ENCODE measurements at places on chromosomes 7 and 10.

GRCh38 chr7:120160166-120160565, 112.8 kb upstream of the KCND2 start:
- DNase-seq: no peak

GRCh38 chr10:34175121-34175520, 640.0 kb downstream of the PARD3 start:
- DNase-seq: no peak

- no peak for DNase-seq
Observed at GRCh38 chr10:129440247-129440646, 26.8 kb upstream of the MGMT start.

DNA sequence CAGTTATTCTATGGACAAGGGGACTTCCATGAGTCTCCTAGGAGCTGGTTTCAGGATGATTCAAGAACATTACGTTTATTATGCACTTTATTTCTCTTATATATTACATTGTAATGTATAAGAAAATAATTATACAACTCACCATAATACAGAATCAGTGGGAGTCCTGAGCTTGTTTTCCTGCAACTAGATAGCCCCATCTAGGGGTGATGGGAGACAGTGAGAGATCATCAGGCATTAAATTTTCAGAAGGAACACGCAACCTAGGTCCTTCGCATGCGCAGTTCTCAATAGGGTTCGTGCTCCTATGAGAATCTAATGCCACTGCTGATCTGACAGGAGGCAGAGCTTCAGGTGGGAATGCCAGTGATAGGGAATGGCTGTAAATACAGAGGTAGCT, 137.9 kb downstream of the ANKRD30A start:
- no peak for DNase-seq

GRCh38 chr7:45021604-45022296, 21.7 kb downstream of the CCM2 start:
- no peak for DNase-seq

DNA sequence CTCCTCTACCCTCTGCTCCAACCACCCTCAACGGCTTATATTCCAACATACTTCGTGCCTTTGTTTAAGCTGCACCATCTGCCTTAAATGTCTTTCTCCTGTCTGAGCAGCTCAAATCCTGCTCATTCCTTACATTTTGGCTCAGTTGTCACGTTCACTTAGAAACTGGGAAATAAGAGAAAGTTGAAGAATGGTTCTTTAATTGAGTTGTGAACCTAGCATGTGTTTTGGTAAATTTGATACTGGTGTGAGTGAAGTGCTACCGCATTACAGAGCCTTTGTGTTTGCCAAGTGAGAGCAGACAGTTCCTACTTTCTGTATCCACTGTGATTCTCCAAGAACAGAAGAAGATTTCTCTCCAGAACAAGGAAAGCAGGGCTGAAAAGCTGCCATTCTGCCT, 54.3 kb downstream of the EPDR1 start:
- no peak for DNase-seq

DNA sequence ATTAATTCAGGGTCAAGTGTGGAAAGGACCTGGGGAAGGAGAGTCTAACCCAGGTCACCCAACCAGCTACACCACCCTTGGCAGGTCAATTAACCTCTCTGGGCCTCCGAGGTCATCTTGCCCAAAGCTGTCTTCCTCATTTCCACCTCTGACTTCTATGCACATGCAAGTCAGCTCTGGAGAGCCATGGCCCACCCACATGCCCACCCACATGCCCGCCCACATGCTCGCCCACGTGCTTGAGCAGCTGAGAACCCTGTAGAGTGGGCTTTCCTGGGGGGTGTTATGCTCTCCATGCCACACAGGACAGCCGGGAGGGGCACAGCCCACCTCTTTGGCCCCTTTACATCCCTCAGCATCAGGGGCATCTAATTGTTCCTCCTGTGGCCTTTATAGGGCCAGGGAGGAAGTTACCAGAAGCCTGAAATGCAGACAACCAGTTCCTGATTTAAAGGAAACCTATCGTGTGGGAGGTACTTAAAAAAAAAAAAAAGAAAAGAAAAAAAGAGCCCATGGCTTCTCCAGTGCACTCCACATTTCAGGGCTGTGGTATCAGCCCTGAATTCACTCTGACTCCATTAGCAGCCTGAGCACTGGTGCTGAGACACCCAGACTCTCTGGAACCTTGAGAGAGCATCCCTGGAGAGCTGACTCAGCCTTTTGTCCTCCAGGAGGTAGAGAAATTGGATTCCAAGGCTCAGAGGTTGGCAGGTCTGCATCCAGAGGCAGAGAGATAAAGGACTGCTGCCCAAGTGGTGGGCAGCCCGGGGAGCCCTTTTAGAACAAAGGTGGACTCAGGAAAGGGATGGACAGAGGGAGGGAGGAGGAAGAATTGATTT, 176.2 kb upstream of the ZMIZ1 start:
- no peak for DNase-seq
